ENCODE measurements at places on chromosomes 12 and 14. TPM values are rescaled to one million over a fixed set of nuclear protein-coding genes. Genes with fewer than 3 reads are reported as not detected.

DNA sequence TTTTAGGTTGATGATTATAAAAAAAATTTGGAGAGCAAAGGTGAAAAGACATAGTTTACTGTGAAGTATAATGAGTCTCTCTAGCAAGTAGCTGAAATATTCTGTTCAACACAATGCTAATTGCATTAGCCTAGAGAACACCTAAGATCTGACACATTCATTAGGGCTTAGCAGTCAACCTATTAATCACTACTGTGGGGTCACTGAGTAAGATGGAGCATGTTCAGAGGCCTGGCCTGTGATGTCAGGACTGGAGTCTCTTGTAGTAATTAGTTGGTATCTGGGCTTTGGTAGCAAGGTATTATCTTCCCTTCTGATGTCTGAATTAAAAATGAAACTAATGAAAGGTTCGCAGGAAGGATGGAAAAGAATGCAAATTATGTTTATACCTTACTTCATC lies 112.7 kb downstream of the SLC16A7 start:
- DNase-seq, result peak; percentile 30

- no peak for DNase-seq
Observed at GRCh38 chr14:20799892-20800544, 2.6 kb downstream of the RNASE1 start.

DNA sequence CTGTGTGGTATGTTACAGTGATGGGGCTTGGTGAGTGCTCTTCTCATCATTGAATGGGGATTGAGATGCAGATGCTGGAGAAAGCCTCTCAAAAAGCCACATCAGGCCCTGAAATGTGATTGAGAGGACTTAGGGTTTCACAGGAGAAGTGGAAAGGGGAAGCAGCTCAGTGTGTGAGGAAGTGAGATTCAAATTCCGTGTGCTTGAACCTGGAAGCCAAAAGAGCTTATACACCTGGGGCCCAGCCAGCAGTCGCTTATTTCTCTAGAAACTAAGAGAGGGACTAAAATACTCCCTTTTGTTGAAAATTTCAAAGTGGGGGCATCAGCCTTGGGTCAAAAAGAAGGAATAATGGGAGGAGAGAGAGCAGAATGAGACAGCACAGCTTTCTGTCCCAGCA lies 39.1 kb upstream of the GZMB start:
- no peak for DNase-seq

DNA sequence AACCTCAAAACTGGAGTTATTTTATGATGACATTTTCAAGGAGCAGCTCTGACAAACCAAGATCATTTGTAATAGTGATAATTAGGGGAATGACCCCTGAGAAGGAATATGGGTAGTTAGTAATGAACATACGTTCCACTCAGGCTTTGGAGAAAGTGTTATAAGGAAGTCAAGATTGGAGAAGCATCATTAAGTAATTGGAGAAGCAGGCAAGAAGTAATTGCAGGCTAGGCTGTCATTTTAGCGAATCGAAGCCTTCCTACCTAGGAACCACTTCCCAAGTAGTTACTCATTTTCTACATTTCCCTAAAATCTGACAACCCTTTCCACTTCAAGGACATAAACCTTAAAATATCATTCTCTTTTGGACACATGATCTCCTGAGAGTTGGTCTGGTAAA lies 1.2 kb downstream of the EDDM3B start:
- no peak for DNase-seq

GRCh38 chr12:98373025-98373554 lies 142.3 kb upstream of the TMPO start:
- peak; percentile 38 for DNase-seq

DNA sequence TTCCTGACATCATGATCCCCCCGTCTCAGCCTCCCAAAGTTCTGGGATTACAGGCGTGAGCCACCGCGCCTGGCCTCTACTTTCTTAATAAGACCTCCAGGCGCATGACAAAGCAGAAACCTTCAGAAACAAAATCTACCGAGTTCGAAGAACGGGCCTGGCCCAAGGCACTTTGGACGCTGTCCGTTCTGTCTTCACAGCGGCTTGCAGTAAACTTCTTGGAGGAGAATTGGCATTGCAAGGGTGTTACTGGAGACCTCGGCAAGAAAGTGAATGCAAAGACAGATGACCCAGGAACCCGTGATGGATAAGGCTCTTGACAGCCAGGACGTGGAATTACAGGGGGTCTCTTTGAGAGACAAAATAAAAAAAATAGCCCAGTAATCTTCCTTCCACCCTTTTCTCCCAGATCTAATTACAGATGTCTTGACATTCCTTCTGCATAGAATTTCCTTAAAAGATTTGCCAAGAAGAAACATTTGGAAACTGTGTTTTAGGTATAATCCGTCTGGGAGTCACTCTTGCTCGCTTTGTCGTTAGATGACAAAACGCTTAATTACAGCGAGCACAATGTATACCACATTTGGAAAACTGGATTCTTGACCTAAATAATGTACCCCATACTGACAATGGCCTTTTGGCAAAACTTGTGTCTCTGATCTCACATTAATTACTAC lies 83.2 kb upstream of the TBX3 start:
- DNase-seq, result no peak

The IRF2BPL gene
- total RNA-seq, result 39.4 TPM

- no peak for DNase-seq
Observed at GRCh38 chr14:36515105-36515593, 4.9 kb downstream of the NKX2-1 start.

DNA sequence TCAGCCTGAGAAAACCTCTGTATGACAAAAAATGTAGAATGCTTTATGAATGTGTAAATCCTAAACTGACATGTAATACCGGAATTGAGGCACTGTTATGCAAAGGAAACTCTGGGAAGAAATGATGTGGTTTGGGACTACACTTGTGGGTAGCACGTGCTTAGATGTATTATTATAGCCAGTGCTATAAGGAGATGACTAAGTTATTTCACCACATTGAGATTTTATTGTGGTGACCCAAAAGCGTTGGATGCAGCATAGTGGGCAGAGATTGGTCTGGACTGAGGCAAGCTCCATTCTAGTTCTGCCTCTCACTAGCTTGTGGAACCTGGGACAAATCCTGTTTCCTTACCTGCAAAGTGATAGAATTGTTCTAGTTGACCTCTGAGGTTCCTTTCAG lies 172.2 kb downstream of the SNAPC1 start:
- DNase-seq, result peak; percentile 93

The TAS2R20 gene
- total RNA-seq, result 1.7 TPM

GRCh38 chr12:12845794-12846243 lies 32.7 kb downstream of the DDX47 start:
- no peak for DNase-seq

The RNASE8 gene
- not detected for total RNA-seq

DNA sequence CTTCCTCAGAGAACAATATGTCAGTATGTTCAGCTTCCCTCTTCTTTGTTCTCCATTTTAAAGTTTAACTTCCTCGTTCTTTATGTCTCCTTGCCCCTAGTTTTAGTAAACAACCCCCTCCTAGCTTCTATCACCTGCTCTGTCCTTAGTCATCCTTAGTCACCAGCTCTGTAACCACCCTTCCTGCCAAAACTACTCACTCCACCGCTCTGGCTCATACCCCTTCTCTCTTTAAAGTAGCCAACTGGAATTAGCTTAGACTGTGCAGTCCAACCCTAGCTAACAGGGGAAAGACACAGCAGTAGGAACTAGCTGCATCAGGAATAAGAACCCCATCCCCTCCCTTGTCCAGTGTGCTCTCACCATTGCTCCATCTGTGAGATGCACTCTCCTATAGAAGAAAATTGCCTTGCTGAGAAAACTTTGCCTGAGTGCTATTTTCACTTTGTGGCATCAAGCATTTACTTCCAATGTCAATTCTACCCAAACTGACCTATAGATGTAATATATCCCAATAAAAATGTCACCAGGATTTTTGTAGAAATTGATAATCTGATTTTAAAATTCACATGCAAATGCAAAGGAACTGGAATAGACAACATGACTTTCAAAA lies 603.2 kb downstream of the C12orf50 start:
- DNase-seq, result peak; percentile 85

The TRIAP1 gene
- 27.8 TPM for total RNA-seq

GRCh38 chr14:85728476-85729065 lies 198.6 kb downstream of the FLRT2 start:
- DNase-seq, result no peak

DNA sequence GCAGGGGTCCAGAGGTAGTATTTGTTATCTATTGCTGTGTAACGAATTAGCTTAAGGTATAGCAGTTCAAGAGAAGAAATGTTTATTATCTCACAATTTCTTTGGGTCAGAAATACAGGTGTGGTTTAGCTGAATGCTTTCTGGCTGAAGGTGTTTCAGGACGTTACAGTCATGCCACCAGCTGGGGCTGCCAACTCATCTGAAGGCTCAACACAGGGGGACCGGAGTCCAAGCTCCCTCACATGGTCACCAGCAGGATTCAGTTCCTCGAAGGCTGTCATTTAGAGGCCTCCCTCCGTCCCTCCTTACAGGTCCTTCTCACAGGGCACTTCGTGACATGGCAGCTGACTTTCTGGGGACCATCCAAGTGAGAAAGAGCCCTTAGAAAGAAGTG lies 37.5 kb upstream of the SINHCAF start:
- no peak for DNase-seq

The DNAJC22 gene
- 0.14 TPM for total RNA-seq

- DNase-seq, result no peak
Observed at GRCh38 chr14:96197969-96198368, 6.7 kb upstream of the BDKRB2 start.

DNA sequence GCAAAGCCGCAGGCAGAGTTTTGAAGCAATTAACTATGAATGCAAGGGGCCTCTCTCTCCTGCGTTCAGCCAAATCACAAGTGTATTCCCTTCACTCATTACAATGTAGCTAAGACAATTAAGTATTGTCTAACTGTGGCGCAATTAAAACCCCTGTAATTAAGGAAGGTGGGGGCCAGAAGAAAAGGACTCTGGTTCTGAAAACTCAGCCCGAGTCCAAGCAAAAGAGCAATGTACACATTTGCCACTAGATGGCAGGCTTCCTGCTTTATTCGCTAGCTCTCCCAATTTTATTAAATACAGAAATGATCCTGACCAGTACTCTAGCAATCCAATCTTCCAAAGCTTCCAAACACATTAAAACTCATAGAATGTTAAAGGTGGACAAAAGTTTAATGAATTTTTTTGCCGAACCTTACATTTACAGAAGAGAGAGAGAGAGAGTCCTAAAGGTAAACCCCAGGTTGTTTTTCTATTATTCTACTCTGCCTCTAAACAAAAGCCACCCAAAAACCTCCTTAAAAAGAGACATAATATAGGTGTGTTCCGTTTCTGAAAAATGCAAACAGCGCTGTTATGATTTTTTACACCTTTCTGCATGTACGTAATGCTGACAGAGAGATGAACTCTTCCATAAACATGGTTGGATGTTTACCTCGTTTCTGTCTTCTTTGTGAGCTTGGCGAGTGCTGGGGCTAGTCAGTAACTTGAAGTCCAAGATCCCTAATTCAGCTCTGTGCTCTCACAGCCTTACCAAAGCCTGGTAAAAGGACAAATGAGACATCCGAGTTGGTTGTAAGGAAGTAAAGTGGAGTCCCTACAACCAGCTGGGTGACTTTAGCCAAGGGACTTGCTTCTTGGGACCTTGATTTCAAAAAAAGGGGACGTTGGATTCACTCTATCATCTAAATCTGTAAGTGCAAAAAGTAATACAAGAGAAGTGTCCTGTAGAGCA lies 50.9 kb upstream of the VASH1 start:
- peak; percentile 20 for DNase-seq

The TSPAN19 gene
- total RNA-seq, result 0.24 TPM

- DNase-seq, result no peak
Observed at GRCh38 chr14:53002576-53002975, 51.7 kb upstream of the FERMT2 start.

The FGD6 gene
- total RNA-seq, result 55.6 TPM

- peak; percentile 98 for DNase-seq
Observed at GRCh38 chr12:69534389-69534822, 50.9 kb upstream of the CCT2 start.

DNA sequence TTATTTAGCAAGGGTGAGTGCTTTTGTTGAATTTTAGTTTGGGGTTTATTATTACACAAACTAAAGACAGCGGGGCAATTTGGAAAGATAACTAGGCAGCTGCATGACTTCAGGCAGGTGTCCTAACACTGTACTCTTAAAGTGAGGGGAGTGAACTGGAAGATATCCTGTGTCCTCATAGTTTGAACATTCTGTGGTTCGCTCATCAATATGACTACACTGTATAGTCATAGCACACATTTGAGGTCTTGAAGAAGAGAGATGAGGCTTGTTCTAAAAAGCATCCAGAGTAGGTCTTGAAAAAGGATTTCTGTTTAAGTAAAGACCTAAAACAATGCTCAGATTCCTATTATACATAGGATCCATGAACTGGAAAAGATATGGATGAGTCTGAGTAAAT lies 1.7 kb upstream of the MAP3K9 start:
- peak; percentile 48 for DNase-seq

- no peak for DNase-seq
Observed at GRCh38 chr12:2154050-2154449, 101.3 kb downstream of the CACNA1C start.

DNA sequence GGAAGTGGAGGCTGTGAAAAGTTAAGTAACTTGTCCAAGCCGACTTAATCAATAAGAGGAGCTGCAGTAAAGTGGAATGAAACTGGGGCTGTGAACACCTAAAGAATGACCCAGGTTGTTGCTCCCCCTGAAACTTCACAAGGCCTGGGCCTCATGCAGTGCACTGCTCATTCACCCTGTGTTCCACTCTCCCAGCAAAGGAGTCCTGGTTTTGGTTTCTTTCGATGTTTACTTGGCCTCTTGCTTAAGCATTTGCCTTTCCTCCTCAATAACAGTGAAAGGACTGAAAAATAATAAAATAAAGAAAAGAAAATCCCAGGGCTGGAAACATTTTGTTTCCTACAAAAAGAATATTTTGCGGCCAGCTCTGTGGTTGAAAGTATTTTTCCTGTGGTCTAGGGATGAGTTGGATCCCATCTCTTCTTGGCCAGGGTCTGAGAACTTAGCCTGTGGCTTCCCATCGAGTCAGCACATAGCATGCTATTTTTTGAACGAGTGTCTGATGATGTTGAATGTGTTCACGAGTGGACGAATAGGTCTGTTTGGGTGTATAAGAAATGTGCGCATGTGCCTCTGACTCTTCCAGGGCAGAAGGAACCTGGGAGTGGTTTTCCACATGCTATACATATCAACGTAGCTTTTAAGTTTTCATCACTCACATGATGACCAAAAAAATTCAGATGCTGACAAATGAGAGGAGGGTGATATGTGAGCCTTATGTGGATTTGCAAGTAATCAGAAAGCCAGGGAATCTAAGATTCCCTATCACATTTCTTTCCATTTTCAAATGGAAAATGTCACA lies 349.8 kb downstream of the ZFP36L1 start:
- peak; percentile 61 for DNase-seq

GRCh38 chr14:77543240-77543551 lies 44.6 kb upstream of the ISM2 start:
- DNase-seq, result no peak

The ASPG gene
- not detected for total RNA-seq

Data from mammary epithelial cell (primary cell).